ENCODE measurements at places on chromosomes 1 and 21.

DNA sequence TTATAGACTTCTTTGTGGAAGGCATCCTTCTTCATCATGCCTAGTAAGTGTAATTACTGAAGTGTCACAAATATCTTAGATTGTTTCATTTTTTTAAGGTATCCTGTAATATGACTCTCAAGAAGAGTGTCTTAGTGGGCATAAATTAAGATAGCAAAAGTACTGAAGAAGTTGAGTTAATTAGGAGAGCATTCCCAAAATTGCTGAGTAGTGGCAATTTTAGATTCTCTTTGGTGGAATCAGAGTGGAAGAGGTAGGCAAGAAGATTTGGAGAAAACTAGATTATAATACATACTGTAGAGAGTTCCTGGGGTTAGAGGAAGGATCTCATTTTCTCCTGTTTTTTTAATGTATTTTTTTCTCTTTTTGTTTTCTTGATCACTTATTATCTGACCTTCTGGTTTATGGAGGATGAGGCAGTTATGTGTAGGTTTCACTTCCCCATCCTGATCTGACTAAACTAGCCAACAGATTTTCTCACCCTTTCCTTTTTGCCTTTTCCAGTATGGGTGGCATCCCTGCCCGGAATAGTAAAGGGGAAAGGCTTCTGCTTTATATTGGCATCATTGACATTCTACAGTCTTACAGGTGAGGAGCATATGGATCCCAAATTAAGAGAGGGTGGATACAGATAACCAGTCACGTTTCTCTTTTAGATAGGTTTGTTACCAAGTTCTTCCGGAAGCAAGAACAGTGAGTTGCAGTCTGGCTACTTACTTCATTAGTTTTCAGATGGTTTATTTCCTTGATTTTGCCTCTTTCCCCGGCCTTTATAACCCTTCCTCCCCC is 16.7 kb upstream of the PSMD4 start:
- no peak for DNase-seq

GRCh38 chr1:103333141-103333540 is 192.4 kb upstream of the RNPC3 start:
- DNase-seq = no peak

DNA sequence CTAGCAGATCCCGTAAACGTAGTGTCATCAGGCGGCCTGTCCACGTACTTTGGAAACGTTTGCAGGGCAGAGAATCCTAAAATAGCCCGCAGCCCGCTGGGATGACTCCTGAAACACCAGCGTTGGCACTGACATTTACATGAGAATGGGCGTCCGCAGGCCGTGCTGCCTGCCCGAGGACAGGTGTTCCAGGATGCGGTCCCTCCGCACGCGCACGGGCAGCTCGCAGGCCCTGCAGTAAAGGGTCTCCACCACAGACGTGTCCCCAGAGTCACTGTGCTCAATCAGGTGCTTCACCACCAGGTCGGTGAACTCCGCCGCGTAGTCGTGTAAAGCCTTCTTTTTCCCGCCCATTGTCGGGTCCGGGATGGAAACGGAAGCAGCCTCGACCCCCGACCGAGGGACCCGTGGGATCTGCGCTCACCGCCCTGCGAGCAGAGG is 5.8 kb upstream of the CCDC27 start:
- peak; percentile 22 for DNase-seq

DNA sequence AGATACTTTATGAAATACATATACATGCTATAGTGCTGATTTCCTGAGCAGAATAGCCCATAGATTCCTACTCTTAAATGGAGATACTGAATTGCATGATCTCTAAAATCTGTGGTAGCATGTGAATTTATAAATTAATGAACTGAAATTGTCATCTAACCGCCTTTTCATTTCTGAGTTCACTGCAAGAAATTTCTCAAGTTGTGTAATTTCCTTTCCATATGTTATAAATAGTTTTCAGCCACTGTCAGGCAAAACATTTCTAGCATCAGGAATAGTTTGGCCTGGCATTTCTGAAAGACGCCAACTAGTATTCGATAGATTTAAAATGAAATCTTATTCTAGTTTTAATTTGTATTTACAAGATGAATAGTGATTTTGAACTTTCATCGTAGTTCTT is 310.1 kb downstream of the USH2A start:
- DNase-seq = no peak

DNA sequence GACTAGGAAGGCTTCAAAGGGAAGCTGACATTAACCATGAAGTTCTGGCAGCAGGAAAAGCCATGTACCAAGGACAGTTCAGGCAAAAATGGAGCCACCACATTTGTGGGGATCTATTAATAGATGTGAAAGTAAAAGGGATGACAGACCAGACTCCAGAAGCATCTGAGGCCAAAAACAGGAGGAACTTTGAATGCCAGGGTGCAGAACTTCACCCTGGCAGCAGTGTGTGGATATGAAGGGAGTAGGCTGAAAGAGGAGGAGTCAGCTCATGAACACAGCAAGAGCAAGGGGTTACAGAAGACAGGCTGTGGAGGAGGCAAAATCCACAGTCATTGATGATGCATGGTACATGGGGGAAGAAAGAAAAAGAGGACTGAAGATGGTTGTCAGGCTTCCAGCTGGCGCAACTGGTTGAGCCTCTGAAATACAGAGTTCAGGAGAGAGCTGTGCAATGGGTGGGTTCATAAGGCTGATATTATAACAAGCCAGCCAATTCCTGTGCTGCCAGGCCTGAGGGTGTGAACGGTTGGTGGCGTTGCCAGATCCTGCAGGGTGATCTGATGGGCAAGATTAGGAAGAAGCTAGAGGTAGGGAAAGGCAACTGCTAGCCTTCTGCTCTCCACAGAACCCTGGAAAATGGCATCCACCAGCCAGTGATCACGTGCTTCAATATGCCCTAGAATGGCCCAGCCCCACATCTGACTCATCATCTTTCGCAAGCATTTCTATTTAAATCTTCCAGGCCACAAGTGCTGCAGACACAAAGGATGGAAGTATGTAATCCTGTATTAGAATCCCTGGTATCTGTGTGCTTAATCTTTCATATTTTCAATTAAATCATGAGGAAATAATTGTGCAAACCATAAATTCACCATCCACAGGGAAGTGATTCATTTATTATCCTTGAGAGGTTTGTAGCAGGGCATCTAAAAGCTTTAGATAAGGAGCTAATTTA is 81.9 kb downstream of the SLC25A24 start:
- DNase-seq = no peak

DNA sequence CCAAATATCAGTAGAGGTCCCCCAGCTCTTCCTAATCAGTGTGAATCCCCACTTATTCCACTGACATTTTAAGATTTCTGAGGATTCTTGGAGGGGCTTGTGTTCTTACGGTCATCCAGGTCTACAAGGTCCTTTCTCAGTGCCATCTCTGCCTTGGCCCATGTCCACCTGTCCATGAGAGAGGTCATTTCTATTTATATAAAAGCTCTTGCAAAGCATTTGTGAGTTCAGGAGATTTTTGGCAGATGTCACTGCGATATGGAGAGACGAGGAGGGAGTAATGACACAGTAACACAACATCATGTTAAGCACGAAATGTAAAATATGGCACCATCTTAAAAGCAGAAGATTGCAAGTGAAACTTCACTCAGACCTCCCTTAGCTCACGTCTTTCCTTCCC is 144.6 kb upstream of the NFIA start:
- no peak for DNase-seq

DNA sequence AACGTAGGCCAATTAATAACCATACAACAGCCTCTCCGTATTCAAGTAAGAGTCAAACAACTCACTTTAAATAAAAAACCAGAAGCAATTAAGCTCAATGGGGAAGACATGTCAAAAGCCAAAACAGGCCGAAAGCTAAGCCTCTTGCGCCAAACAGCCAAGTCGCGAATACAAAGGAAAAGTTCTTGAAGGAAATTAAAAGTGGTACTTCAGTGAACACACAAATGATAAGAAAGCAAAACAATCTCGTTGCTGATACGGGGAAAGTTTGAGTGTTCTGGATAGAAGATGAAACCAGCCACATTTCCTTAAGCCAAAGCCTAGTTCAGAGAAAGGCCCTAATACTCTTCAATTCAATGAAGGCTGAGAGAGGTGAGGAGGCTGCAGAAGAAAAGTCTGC is 53.4 kb downstream of the SIPA1L2 start:
- no peak for DNase-seq

DNA sequence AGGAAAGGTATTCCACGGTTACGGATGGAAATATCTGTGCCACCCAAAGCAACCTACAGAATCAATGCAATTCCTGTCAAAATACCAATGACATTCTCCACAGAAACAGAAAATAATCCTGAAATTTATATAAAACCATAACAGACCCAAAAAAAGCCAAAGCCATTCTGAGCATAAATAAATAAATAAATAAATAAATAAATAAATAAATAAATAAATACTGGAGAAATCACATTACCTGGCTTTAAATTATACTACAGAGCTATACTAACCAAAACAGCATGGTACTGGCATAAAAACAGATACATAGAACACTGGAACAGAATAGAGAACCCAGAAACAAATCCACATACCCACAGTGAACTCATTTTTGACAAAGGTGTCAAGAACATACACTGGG is 191.9 kb upstream of the DUSP10 start:
- no peak for DNase-seq

DNA sequence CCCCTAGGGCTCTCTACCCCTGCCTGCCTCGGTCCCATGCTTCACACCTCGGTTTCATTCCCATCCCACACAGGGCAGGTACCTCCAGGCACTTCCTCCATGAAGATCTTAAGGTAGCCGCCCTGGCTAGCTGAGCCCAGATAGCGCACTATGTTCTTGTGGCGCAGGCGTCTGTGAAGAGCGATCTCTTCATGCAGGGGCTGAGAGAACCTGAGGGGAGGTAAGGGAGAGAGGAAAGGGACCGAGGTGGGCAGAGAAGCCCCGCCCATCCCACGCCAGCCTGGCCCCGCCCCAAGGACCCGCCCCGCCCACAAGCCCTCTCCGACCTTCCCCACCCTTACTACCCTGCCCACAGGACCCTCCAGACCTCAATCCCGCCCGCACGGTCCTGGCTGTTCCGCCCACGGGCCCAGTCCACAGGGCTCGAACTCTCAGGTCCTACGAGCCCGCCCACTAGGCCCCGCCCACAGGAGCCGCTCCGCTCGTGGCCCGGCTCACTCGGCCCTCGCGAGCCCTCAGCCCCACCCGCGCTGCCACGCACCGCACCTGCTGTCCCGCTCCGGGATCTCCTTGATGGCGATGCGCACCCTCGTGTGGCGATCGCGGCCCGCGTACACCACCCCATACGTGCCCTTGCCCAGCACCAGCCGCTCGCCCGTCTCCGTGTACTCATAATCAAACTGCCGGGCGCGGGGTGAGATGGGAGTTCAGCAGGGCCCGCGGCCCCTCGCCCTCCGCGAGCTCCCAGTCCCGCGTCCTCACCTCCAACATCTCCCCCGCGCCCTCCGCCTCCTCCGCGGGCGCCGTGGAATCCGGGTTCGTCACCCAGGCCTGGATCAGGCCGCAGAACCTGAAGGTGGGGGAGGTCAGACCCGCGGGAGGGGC is 6.4 kb downstream of the MAP3K6 start:
- DNase-seq = no peak

- no peak for DNase-seq
Observed at GRCh38 chr21:32183396-32183795, 95.5 kb downstream of the MIS18A start.

- DNase-seq = no peak
Observed at GRCh38 chr1:172642970-172643369, 15.9 kb upstream of the FASLG start.

DNA sequence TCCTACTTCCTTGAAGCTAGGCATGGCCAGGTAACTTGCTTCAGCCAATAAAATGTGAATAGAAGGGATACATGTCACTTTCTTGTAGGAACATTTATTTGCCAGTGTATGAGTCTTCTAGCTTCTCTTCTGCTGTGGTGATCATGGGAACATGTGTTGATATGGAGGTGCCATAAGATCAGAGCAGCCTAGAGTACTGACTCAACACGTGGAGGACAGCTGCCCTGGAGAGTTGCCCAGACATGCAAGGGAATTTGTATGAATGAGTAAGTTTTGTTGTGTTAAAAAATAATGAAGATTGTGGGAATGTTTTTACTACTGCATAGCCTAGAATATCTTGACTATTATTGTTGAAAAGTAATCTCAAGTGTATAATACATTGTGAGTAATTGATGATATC is 502.3 kb downstream of the NUF2 start:
- no peak for DNase-seq

GRCh38 chr1:70385477-70385876 is 25.6 kb upstream of the CTH start:
- no peak for DNase-seq

DNA sequence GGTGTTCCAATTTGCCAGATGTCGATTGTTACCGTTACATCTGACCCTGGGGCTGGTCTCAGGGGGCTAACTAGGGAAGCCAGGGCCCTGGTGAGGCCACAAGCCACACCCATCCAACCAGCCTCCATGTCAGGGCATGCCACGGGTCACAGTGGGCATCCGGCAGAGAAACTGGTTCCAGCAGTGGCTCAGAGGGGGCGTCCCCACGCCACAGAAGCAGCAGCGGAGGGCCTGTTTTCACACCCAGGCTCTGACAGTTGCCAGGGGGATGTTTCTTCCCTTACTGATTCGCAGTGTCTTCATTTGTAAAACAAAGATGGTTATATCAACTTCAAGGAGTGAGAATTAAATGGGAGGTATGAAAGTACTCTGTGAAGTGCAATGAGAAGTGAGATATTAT is 75.0 kb upstream of the COX20 start:
- DNase-seq = no peak

GRCh38 chr21:37165586-37165985 is 92.5 kb downstream of the TTC3 start:
- DNase-seq = no peak

DNA sequence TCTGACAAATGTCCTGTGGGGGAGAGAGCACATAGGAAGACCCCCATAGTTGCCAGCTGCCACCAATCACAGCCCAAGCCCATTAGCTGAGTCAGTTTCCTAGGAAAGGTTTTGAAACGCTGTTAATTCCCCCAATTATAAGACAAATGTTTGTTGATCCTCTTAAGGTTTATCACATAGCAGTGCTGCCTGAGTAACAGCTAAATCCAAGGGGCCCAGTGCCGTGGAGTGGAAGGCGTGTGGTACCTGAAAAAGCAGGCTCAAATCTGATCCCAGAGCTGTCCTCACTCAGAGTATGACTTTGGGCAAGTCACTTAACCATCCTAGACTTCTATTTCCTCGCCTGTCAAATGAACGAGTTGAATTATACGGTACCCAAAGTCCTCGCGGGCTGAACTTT is 69.5 kb downstream of the GRIK3 start:
- DNase-seq = no peak

GRCh38 chr1:228148196-228148861 is 1.4 kb upstream of the GJC2 start:
- no peak for DNase-seq
